ENCODE measurements at places on chromosomes 6 and 20. TPM values are rescaled to one million over a fixed set of nuclear protein-coding genes. Genes with fewer than 3 reads are reported as not detected.

The BPIFB1 gene
- polyA plus RNA-seq = not detected

The IL17F gene
- polyA plus RNA-seq = 0.56 TPM

The CBLN4 gene
- 1.8 TPM for polyA plus RNA-seq

The BPI gene
- polyA plus RNA-seq = 1.4 TPM

The RRAGD gene
- 33.3 TPM for polyA plus RNA-seq

The ADGRF5 gene
- polyA plus RNA-seq = 24.9 TPM

The LRRC1 gene
- 27.2 TPM for polyA plus RNA-seq

The LGSN gene
- 1.6 TPM for polyA plus RNA-seq

The GSTA1 gene
- 0.83 TPM for polyA plus RNA-seq

The TFAP2D gene
- not detected for polyA plus RNA-seq

The PRICKLE4 gene
- 8.0 TPM for polyA plus RNA-seq

The PRRC2A gene
- polyA plus RNA-seq = 207 TPM

The AHI1 gene
- 95.6 TPM for polyA plus RNA-seq

The ISM1 gene
- polyA plus RNA-seq = 5.3 TPM

The TINAG gene
- 30.0 TPM for polyA plus RNA-seq

The SYNGAP1 gene
- polyA plus RNA-seq = 33.5 TPM

The MAS1 gene
- polyA plus RNA-seq = 0.05 TPM

The CHRNA4 gene
- polyA plus RNA-seq = 11.4 TPM

The VWA7 gene
- polyA plus RNA-seq = 8.5 TPM

The RALGAPB gene
- polyA plus RNA-seq = 40.1 TPM

The NMBR gene
- 0.27 TPM for polyA plus RNA-seq

The MAFB gene
- 118 TPM for polyA plus RNA-seq

The JAG1 gene
- polyA plus RNA-seq = 174 TPM

The CRISP3 gene
- 0.17 TPM for polyA plus RNA-seq

The FNDC11 gene
- polyA plus RNA-seq = 1.0 TPM

The MAP1LC3A gene
- 38.7 TPM for polyA plus RNA-seq

The CCM2L gene
- polyA plus RNA-seq = 8.1 TPM

Data from renal cortex interstitium (tissue), 15 donors.